ENCODE measurements at places on chromosomes 3 and 15.

GRCh38 chr3:160346511-160346910 is 52.5 kb downstream of the IFT80 start:
- DNase-seq: no peak

- DNase-seq: peak; percentile 47
These were observed 46.6 kb downstream of the EPHB3 start for GRCh38 chr3:184608209-184608608.

- no peak for DNase-seq
These were observed 130.6 kb upstream of the SEMA6D start for GRCh38 chr15:47586653-47587224.

DNA sequence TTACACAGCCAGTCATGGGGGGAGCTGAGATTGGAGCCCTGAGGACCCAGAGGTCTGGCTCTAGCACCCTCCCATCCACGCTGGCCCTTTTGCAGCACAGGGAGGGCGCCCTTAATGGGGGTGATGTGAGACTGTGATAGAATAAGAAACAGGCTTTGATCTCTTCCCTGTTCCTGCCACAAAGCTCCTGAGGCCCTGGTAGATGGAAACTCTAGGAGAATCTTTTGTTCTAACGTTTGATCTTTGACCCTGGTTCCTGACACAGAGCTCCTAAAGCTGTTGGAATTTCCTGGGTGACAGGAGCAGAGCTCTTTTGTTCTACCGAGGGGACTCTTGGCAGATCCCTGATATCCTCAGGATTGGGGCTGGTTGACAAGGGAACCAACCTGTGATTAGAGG is 1.2 kb upstream of the UROC1 start:
- no peak for DNase-seq

- DNase-seq: no peak
These were observed 97.3 kb downstream of the RTP4 start for GRCh38 chr3:187465503-187465902.

DNA sequence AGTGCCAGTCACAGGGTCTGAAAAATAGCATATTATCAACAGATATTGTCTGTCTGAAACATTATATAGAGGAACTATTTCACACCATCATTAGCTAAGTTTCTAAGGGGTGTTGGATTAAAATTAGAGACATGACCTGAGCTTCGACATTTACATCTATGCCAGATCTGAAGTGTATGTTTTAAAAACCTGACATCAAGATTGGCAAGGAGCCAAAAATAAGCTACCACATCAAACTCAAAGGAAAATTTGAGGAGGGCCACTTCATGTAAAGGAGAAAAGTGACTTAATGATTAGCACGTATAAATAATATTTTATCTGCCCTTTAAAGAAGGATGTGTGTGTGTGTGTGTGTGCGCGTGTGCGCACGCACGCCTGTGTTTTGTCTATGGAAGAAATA is 752.0 kb upstream of the GRM7 start:
- DNase-seq: no peak

DNA sequence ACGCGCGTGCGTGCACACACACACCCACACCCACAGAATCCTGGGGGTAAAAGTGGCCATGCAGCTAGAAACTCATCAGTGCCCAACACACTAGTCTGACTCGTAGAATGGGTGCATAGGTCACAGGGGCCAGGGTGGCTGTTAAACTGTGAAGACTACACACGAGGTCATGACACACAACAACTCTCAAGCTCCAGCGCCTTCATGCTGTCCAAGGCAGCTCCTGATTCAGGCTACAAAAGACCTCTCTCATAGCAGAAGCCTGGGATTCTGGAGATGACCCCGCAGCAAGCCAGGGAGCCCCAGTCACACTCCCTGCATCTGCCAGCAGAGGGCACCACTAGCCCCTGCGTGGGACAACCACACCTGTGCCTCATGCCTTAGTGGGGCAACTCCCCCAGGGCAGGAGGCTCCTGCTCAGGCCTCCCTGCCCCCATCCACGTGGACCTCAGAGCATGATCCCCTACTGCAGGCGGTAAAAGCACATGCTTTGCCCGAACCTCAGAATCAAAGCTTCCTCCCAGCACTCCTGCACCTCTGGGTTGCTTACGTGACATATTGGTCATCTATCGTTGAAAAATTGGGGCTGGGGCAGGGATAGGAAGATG is 93.1 kb downstream of the LRIG1 start:
- peak; percentile 43 for DNase-seq

DNA sequence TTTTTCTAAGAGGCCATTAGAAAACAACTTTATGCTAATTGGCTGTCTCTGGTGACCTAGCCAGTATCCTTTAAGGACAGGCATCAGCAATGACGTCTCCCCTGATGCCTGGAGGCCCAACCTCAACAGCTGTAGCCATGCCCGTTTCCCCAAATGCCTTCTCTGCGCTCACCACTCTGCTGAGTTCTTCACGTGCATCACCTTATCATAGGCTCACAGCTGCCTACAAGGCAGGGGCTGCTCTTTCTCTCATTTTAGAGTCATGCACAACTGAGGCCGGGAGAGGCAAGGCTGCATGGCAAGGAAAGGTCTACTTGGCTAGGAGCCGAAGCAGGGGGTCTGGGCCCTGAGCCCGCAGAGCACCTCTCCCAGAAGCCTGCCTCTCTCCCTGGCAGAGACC is 43.9 kb upstream of the SEC13 start:
- DNase-seq: no peak

- DNase-seq: no peak
These were observed 64.5 kb upstream of the MLF1 start for GRCh38 chr3:158506456-158506855.

DNA sequence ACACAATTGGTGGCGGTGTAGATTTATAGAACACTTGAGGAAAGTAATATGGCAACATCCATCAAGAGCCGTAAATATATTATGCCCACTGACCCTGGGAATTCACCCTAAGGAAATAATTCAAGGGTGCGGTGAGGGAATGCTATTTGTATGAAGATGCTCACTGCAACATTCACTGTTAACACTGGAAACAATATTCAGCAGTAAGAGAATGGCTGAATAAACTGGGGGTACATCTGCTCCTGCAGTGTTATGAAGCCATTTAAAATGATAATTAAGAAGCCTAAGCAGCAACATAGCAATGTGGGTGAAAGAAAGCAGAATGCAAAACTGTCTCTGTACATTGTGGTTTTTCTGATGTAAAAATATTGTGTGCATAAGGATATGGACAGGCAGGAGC is 87.6 kb downstream of the RAB11A start:
- no peak for DNase-seq

DNA sequence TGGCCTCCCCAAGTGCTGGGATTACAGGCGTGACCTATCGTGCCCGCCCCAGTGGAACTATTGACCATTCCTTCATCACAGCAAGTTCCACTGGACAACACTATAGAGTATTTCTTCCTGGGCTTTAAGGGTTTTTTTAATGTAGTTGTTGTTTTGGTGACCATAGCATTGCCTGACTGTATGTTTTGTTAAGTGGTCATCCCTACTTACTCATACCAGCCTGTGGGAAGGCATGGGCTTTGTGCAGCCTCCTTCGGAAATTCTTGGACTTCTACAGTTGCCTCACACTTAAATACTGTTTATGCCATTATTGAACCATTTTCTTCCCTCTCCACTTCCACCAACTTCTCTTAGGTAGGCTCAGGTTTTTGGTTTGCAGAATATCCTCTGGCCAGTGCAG is 19.9 kb upstream of the ALPK3 start:
- DNase-seq: no peak

DNA sequence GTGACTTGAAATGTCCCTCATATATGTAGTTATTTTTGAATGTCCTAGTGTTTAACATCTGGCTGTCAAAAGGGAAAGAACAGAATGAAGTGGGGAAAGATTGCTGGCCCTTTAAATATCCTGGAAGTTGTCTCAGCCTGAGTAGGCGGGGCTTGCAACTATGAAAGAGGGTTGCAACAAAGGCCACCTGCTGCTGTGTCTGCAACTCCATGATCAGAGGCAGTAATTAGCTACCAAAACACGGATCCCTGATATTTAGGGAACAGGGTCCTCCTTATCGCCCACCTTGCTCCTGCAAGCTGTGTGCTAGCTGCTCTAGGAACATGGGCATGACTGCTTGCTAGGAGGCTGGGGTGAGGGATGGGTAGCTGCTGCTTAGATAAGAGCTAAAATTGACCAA is 100.2 kb upstream of the CFAP20DC start:
- DNase-seq: no peak

GRCh38 chr15:57561041-57561711 is 30.5 kb upstream of the MYZAP start:
- peak; percentile 63 for DNase-seq

- no peak for DNase-seq
These were observed 27.0 kb upstream of the RNF7 start for GRCh38 chr3:141710888-141711616.

DNA sequence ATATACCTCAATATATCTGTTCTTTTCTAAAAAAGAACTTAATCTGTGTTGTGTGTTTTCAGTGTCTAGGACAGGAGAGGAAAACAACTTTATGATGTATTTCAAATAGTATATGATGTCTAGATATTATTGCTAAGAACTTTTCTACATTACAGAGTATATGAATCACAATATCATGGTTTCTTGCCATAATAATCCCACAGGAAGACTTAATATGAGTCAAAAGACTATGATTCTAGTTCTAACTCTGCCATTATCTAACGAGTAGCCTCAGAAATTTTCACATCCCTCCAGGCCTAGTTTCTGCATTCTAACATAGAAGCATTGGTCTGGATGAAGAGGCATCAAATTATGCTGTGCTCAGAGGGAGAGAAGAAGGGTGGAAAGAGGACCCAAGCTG is 107.7 kb upstream of the SPRED1 start:
- no peak for DNase-seq

DNA sequence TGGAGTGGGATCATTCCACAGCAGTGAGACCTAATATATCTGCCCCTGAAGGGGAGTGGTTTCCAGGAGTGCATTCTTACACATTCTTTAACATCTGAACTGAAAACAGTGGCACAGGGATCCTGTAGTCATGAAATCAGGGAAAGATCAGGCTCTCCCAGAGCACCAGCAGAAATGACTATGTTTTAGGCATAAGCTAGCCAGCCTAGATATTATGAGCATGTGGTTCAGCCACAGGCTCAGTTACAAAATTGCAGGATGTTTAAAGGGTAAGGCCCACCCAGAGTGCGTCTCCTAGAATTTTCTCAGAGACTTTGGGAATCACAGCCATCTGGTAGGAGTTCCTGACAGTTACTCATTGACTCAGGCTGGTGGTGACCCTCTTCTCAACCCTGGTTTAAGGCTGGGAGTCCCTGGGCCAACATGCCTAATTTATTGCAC is 20.9 kb downstream of the FSTL1 start:
- DNase-seq: no peak

- DNase-seq: no peak
These were observed 33.5 kb downstream of the TKT start for GRCh38 chr3:53222183-53222901.

GRCh38 chr3:52453496-52454249 is at the start of gene TNNC1:
Gene TNNC1, minus strand, starts transcription at chr3:52454041. Its CDS starts 26 bp downstream, at chr3:52454015.
- no peak for DNase-seq

- DNase-seq: no peak
These were observed 12.3 kb upstream of the SLC30A4 start for GRCh38 chr15:45534821-45535220.

- peak; percentile 16 for DNase-seq
These were observed 43.5 kb downstream of the ACAD9 start for GRCh38 chr3:128922804-128923459.

DNA sequence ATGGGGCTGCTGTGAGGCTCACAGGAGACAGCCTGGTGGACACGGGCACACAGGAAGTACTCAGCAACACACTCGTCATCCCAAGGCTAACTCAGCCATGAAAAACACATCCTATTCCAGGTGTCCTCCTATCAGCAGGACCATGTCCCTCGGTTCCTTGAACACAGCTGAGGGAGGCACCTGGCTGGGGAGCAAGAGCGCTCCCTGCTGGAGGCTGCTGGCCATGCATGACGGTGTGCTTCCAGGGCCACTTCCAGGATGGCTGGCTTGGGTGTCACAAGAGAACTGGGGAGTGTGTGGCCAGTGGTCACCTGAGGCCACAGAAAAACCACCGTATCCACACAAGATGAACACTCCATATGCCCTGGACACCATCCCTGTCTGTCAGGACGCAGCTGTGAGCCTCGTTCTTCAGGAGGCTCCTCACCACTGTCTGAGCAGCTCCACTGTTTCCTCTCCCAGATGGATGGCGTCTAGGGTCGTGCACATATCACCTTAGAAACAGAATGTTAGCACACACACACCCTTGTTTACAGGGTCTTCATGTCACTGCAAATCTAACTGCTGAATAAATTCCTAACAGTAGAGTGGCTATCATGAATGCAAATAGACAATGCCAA is 31.0 kb downstream of the POC1A start:
- peak; percentile 66 for DNase-seq

DNA sequence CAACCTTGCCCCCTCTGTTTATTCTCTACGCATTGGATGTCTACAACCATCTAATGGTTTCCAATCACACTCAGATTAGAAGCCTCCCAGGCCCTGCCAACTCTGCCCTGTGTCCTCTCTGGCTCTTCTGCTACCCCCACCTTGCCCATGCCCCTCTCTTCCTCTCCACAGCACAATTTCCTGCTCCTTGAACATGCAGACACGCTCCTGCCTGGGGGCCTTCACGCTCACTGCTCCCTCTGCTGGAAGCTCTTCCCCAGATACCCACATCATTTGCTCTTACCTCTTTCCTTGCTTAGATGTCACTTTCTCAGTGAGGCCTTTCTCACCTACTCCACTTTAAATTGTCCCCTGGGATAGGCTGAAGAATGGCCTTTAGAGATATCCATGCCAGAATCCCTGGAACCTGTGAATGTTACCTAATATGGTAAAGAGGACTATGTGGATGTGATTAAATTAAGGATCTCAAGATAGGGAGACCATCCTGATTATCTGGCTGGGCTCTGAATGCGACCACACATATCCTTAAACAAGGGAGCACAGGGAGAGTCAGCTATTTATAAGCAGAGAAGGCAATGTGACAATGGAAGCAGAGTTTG is 9.9 kb downstream of the KY start:
- peak; percentile 47 for DNase-seq

DNA sequence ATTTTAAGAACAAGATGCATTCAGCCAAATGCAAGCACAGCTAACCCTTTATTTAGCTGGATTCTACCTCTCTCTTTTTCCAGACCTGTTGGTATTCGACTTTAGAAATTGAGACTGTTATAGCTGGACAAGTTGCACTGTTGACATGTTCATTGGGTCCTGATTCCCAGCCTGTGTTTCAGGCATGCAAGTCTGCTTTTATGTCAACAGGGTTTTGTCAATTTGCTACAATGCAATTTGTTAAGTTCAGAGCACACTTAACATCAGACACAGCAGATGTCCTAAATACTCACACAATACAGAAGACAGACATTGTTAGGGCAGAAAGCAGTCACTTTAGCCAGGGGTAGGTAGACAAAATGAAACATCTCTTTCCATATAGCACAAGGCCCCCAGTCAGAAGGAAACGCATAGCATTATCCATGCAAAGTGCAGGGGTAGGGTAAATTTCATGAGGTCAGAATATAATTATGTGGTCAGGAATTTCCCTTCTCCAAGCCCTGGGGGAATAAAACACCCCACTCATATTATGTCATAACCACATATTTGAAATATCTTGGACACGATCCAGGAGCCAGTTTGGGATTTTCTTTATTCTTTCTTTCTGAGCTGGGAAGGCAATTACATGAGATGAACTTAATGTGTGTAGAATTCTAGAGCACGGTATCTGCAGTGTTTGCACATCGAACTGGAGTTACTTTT is 504.1 kb downstream of the NTRK3 start:
- DNase-seq: peak; percentile 24
